T-helper 1 cell (primary cell): ENCODE measurements at places on chromosomes 2 and 18.

- no peak for DNase-seq
Observed at GRCh38 chr2:127485694-127486071, 40.6 kb downstream of the IWS1 start.

DNA sequence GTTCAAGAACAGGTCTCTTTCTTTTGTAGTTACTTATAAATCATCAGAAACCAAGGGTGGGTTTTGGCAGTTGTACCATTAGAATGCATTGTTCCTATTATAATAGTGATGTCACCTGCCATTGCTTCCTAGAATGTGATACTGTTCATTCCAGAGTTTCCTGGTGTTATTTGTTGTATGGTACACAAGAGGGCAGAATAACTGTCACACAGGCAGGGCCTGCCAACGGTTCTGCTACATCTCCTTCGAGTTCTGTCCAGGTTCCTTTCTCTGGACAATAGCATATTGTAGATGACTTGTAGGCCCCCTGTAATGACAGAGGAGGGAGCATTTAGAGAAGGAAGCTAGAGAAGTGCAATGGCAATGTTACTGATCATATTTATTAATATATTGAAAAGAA, 98.3 kb downstream of the KLHL14 start:
- DNase-seq = no peak

DNA sequence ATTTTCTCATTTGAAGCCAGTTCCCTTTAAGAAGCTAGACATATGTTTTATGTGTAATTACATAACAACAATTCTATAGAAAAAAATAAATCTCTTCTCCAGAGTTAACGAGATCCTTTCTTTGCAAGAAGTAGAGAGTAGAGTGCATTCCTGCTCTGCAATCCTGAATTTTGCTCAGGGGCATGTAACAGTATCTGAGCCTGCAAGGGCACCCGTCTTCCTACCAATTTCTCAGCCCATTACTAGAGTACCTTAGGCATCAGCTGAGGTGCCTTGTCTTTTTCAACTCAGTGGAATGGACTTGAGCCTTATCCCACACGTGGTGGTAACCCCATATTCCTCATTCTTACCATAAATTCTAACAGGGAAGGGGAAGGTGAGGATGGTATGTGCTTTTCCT, 205.9 kb downstream of the IKZF2 start:
- no peak for DNase-seq

DNA sequence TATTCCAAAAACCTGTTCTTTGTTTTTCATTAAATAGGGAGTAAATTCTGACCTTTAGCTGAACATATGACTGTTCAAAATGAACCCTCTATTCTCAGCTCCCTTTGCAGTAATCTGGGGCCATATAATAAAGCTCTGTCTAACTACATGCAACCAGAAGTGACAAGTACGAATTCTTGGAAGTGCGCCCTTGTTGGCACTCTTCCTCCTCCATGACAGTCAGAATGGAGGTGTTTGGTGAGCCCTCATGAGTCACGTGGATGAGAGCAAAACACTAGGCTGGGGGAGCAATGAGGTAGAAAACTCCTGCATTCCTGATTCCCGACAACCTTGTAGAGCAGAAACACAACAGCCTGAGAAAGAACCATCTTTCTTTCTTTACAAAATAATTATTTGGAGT, 552.9 kb downstream of the FBXO15 start:
- no peak for DNase-seq
